ENCODE measurements at places on chromosomes 5 and 9. TPM values are rescaled to one million over a fixed set of nuclear protein-coding genes. Genes with fewer than 3 reads are reported as not detected.

OSMR gene
- 0.62 TPM for polyA plus RNA-seq

PCDH12 gene
- polyA plus RNA-seq, result 0.44 TPM

RPP25L gene
- polyA plus RNA-seq, result 89.4 TPM

PLPP7 gene
- 42.5 TPM for polyA plus RNA-seq

PTGER4 gene
- not detected for polyA plus RNA-seq

GBGT1 gene
- polyA plus RNA-seq, result 2.8 TPM

CDH6 gene
- polyA plus RNA-seq, result 0.12 TPM

Data from cardiac muscle cell (in vitro differentiated cells and primary cell).